ENCODE measurements at places on chromosomes 2 and 18.

- no peak for DNase-seq
Measured at GRCh38 chr2:3041841-3042600, 335.6 kb downstream of the EIPR1 start.

DNA sequence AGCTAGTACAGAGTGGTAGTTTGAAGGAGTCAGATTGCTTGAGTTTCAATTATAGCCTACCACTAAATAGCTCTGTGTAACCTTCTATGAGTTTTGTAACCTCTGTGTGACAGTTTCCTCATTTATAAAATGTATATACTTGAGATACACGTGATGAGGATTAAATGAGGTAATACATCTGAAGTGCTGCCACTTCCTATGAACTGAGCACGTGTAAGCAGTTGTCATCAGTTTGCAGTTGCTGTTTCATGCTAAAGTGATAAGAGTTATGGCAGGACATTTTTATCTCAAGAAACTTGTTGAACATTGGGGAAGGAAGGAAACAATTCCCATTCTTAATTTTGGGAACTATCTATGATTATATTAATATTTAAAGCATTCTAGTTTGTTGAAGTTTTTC lies 38.5 kb downstream of the CARF start:
- no peak for DNase-seq

DNA sequence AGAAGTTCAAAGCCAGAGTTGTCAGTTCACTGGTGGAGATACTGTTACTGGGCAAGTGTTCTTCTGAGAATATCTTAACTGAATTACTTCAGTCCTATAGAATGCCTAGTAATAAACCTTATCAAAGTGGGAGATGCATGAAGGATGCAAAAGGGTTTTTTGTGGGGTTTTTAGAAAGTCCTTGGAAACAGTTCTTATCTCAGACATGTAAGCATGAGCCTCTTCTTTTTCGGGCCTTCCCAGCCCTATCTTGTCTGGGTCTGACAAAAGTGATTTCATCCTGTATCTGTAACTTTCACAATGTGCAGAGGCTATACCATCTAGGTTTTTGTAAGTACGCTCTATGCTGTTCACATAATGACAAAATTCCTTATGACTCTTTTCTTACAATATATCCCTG lies 255.5 kb downstream of the MYO3B start:
- no peak for DNase-seq

GRCh38 chr2:45399040-45399784 lies 211.9 kb downstream of the SRBD1 start:
- no peak for DNase-seq

DNA sequence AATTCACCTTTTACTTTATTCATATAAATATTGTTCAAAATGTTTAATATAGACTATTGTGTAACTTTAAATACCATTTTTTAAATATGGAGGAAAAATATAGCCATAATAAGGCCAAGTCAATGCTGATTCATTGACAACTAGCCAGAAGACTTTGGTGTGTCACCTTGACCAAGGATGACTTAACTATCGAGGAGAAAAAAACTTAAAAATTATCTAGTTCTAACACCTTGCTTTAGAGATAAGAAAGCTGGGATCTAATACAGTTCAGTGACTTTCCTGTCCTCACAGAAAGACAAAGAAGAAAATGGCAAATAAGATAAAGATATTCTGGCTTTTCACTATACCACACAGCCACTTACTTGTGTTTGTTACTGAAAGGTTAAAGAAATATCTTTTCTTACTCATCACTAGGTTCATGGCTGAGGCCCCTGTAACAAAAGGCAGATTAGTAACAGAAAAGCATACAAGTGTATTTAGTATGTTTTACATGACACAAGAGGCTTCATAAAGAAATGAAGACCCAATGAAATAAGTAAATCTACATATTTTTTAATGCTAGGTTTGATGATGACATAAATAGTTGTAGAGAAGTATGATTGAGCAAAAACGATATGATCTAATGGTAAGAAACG lies 65.9 kb upstream of the LRRTM1 start:
- DNase-seq: no peak

- DNase-seq: no peak
Measured at GRCh38 chr2:140502951-140503630, 1627.7 kb downstream of the LRP1B start.

GRCh38 chr2:40227210-40227609 lies 224.7 kb downstream of the SLC8A1 start:
- DNase-seq: no peak

Data from stimulated activated CD4-positive, alpha-beta T cell treated with anti-CD3 and anti-CD28 coated beads, TNF-alpha, amount 100 ng/mL, for 1 hour (primary cell).